ENCODE measurements at places on chromosomes 16 and 17. TPM values are rescaled to one million over a fixed set of nuclear protein-coding genes. Genes with fewer than 3 reads are reported as not detected.

DNA sequence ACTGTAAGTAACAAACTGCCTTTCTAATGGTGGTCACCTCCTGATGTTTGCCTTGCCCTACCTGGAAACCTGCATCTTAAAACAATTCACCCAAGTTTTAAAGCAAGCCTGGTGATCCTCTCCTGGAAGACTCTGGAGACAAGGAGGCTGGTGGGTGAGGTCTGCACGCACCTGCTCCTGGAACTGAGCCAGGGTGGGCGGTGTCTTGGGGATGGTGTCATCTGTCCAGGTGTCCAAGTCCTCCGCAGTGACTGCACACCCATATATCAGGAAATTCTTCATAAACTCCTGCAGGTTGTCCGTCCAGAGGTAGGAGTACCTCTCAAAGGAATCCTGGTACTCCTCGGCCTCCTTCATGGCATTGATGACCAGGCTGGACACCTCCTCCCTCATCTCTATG lies 44.9 kb downstream of the DNAH17 start:
- no peaks in the 10 kb centered on the region for H3K36me3 ChIP-seq
- H3K27ac ChIP-seq, result no peak overlapping the region
- no peak for DNase-seq
- H3K27me3 ChIP-seq, result no peaks in the 10 kb centered on the region

- DNase-seq, result peak; percentile 100
- no peaks in the 10 kb centered on the region for H3K27me3 ChIP-seq
- H3K36me3 ChIP-seq, result peaks cover 43% of the 10 kb centered on the region
- peaks cover 13% of the 10 kb centered on the region for H3K4me1 ChIP-seq
- peak within 1 kb of the TSS; percentile 88 for H3K27ac ChIP-seq
- H3K4me3 ChIP-seq, result peak within 1 kb of the TSS; percentile 73
These were observed at the start of gene RPL27 for GRCh38 chr17:42997984-42998938. TSS of gene RPL27 (plus strand) at chr17:42998419. CDS start at chr17:42998751, 332 bp downstream.

GRCh38 chr17:28395426-28395825 lies 10.6 kb downstream of the SLC46A1 start:
- H3K4me1 ChIP-seq, result no peaks in the 10 kb centered on the region
- H3K27me3 ChIP-seq, result no peaks in the 10 kb centered on the region
- no peak for DNase-seq
- H3K4me3 ChIP-seq, result no peak overlapping the region

DNA sequence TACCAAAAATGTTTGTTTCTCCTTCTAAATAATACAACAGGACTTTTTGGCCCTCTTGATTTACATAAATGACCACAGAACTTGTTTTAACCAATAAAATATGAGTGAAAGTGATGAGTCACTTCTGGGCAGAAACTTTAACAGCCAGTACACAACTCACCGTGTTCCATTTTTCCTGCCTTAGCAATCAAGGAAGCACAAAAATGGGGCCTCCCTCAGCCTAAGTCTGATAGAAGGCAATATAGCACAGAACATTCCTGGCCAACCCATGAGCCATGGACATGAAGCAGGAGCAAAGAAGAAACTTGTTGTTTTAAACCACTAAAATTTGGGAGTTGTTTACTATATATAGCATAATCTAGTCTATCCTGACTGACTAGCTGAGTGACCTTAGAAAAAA lies 61.1 kb upstream of the MTMR4 start:
- H3K36me3 ChIP-seq, result no peaks in the 10 kb centered on the region
- H3K27ac ChIP-seq, result no peak overlapping the region
- H3K4me1 ChIP-seq, result no peaks in the 10 kb centered on the region
- no peak for DNase-seq
- H3K27me3 ChIP-seq, result no peaks in the 10 kb centered on the region
- no peak overlapping the region for H3K4me3 ChIP-seq

The DPEP2 gene
- total RNA-seq, result not detected

The NPIPA2 gene
- 6.7 TPM for total RNA-seq
